Stimulated activated CD8-positive, alpha-beta memory T cell treated with anti-CD3 and anti-CD28 coated beads, Interleukin-7, amount 100 ng/mL, for 48 hours (primary cell): ENCODE measurements at places on chromosomes 16 and 17.

DNA sequence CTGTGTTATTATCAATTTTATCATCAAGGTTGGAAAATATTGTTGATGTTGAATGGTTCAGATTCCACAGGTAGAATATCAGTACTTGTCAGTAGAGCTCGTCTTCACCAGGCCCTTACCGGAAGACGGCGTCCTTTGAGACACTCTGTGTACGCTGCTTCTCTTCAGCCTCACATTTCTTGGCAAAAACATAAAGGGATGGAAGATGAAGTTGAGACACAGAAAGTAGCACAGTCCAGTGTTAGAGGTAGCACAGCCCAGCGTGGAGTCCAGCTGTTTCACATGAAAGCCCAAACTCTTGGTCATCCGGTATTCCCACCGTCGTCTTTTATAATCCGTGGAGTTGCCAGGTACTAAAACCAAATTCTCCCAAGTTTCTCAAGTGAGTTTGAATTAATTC, 30.4 kb downstream of the ATP2C2 start:
- no peak for DNase-seq

GRCh38 chr17:15649861-15650421, 30.4 kb upstream of the FBXW10B start:
- DNase-seq = no peak

DNA sequence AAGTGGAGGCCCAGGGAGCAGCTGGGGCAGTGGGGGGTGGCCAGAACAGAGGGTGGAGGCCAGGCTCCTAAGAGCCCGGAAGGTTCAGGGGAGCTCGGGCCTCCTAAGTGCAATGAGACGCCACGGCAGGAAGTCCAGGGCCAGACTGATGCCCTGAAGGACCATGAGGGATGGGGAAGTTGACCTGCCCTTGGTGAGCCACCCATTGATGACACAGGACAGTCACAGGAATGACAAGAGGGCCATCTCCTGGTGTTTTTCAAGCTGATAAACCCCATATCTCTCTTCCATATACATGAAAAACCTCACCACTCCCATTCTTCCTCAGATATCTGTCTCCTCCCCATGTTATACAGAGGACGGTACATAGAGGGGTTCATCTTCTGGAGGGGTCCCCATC, 5.8 kb upstream of the MRPL58 start:
- no peak for DNase-seq

DNA sequence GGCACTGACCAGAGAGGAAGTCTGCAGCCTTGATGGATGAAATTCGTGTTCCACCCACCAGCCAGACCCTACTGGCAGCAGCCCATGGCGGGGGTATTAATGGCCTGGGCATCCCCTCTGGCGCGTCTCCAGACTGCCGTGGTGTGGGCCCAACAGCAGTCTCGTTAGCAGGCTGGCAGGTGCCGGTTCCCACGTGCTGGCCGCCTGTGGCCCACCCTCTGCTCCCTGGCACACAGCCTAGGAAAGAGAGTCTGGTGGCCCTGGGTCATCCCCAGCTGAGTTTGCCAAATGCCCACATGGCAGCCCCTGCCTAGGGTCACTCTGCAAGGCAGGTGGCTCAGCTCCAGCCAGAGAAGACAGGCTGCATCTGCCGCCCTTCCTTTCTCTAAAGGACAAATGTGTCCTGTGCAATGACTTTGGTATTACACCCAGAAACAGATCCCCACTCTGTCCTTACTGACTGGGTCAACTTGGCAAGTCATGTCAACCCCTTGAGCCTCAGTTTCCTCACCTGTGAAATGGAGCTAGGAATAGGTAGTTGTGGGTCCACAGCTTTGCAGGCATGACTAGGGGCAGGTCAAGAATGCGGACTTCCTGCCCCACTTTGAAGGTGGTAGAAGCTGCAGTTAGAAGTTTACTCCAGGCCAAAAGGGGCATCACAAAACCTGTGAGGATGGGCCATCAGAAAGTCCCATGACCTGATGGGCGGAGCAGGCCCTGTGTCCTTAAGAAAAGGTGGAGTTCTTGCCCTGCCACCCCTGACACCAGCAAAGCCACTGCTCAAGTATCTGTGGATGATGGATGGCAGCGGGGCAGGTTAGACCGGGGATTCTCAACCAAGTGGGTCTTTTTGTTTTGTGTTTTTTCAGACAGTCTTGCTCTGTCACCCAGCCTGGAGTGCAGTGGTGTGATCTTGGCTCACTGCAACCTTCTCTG, 76.6 kb downstream of the ABCC6 start:
- no peak for DNase-seq
